AG04449 (cell line): ENCODE measurements at places on chromosomes 7 and 10.

GRCh38 chr10:126637501-126637900 lies 33.0 kb downstream of the C10orf90 start:
- no peak for DNase-seq

DNA sequence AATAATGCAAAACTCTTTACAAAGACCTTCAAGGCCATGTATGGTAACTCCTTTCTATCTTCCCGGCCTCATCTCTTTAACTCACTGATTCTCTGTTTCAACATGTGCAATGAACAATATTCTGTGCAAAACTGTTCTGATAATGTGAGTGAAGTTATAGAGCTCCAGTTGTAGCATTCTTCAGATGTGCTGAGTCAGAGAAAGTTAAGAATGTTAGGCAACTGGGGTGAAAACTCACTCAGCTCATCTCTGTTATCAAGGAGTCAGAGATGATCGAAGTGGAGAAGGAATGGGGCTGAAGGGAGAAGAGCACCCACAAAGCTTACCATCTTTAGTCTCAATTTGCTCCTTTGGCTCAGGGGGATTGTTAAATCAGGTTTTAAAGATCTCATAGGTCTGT lies 344.7 kb upstream of the NPSR1 start:
- no peak for DNase-seq

- DNase-seq = no peak
Measured at GRCh38 chr10:119973281-119973680, 80.8 kb downstream of the SEC23IP start.

- DNase-seq = no peak
Measured at GRCh38 chr7:130942211-130942964, 208.4 kb upstream of the KLF14 start.

DNA sequence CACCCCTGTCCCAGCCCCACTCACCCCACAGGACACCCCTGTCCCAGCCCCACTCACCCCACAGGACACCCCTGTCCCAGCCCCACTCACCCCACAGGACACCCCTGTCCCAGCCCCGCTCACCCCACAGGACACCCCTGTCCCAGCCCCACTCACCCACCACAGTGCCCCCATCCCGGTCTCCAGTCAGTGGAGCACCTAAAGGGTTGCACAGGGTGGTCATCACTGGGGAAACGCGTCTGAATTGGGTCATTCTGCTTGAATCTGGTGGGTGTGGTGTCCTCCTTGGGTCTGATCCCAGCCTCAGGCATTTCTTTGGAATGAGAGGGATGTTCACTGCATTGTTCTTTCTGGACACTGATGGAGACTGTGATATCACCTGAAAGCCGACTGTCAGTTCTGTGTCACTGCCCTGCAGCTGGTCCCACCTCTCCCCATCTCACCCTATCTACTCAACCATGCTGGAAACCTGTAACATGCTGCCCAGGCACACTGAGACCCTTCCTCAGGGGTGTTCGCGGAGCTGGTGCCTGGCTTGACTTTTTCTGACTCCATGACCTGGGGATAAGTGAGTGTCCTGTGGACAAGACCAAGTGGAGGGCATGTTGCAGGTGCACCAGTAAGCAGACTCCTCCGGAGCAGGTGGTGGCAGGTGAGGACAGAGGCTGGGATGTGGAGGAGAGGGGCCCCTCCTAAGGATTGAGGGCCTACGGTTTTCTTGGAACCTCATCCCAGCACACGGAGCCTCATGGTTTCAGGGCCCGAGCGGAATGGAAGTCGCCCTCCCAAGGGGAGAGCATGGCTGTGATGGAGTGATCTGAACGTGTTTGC lies 262.5 kb upstream of the PPP2R2D start:
- no peak for DNase-seq

- no peak for DNase-seq
Measured at GRCh38 chr7:24455813-24456525, 117.3 kb upstream of the PALS2 start.

DNA sequence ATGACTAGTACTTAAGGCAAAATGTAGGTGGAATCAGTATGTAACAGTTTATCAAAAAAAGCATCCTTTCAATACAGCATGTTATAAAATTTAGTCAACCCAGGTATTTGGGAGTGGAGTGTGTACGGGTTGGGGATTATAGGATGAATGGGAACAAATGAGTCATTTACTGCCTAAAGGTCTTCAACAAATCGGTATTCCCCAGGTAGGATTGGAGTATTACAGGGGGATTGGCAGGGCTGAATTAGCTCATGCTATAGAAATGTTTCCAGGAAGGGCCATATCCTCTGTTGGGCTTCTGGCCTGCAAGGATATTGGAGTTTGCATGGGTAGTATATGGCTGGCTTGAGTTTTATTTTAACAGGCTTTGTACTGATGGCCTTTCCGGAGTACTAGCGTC lies 723.7 kb downstream of the SORCS1 start:
- no peak for DNase-seq

DNA sequence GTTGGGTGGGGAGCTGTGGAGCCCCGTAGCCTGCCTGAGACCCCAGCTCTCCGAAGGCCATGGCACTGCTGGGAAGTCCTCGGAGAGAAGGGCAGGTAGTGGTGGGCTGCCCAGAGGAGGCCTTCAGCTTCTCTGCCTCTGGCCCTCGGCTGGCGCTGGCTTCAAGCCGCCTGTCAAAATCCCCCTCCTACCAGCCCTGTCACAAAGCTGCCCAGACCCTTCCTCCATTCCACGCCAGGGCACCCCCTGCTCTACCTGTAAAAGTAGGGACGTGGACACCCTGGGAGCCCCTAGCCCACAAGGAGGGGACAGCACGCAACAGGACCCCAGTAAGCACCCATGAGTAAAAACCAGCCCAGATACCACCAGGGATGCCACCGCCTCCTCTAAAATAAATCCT lies 31.6 kb downstream of the MAD1L1 start:
- no peak for DNase-seq

GRCh38 chr10:77197544-77197943 lies 440.1 kb downstream of the KCNMA1 start:
- DNase-seq = no peak

- DNase-seq = no peak
Measured at GRCh38 chr10:21293518-21294356, 231.7 kb downstream of the SKIDA1 start.

- DNase-seq = no peak
Measured at GRCh38 chr7:27870595-27870994, 130.6 kb downstream of the TAX1BP1 start.

GRCh38 chr7:5170251-5170650 lies 19.8 kb upstream of the WIPI2 start:
- DNase-seq = no peak
